ENCODE measurements at places on chromosomes 11 and 22. TPM values are rescaled to one million over a fixed set of nuclear protein-coding genes. Genes with fewer than 3 reads are reported as not detected.

GRCh38 chr22:35219012-35219411 lies 38.3 kb upstream of the HMGXB4 start:
- DNase-seq = no peak

- DNase-seq = no peak
Measured at GRCh38 chr11:117875382-117876058, 938 bp downstream of the FXYD6 start.

DNA sequence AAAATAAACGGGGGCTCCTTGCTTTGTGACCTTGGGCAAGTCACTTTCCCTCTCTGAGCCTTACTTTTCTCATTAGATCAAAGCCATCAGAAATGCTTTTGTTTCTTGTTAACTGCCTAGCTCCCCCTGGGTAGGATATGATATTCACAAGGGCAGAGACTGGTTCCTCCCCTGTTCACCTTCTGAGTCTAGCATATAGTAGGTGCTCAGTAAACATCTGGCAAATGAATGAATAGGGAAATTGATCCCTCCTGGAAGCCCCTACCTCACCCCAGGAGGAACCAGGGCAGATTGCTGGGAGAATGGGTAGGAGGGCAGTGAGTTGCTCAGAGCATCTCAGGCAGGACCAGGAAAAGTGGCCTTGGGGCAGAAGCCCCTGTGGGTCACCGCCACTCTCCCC lies 6.6 kb upstream of the SAC3D1 start:
- DNase-seq = no peak

Gene RBFOX2
- total RNA-seq = 136 TPM

Gene MPPED2
- total RNA-seq = 3.2 TPM

Measured in neural crest cell (in vitro differentiated cells).